ENCODE measurements at places on chromosomes 1 and 21. TPM values are rescaled to one million over a fixed set of nuclear protein-coding genes. Genes with fewer than 3 reads are reported as not detected.

The F13B gene
- not detected for total RNA-seq

The PGLYRP4 gene
- total RNA-seq: not detected

The VWA5B1 gene
- 0.16 TPM for total RNA-seq

The LRRC8B gene
- 9.1 TPM for total RNA-seq

The TSSK3 gene
- 1.0 TPM for total RNA-seq

The UBXN10 gene
- 1.6 TPM for total RNA-seq

The CR1L gene
- total RNA-seq: not detected

The CFAP74 gene
- not detected for total RNA-seq

The PBX1 gene
- total RNA-seq: 91.0 TPM

The HMCN1 gene
- total RNA-seq: 4.8 TPM

- no peak for DNase-seq
Measured at GRCh38 chr21:44005593-44005992, 6.5 kb upstream of the TRAPPC10 start.

DNA sequence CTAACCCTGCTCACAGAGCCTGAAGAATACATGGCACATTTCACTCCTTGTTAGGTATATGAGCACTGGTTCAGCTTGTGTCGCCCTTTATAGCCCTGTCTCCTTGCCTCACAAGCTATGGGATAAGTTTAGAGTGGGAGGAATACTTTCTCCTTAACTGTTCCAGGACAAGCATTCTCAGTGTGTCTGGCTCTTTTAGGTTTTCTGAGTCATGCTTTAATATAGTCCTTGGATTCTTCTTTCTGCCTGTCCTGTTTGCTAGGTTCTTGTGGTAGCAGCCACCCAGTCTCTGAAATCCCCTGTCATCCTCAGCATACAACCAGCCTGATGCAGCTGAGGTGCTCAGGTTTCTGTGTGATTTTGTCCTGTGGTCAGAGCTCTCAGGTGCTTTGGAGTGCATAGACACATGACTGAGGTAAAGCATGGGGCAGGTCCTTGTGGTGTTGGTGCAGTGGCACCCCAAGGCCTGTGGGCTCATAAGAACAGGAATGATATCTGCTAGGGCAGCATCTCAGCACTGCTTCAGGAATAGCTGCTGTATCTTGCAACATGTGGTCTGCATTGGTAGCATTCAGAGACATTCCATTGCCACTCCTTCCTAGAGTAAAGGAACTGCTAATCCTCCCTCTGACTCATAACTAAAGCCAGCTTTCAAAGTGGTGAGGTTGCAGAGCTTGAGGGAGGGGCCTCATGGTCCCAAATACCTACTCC lies 14.2 kb upstream of the CASQ2 start:
- no peak for DNase-seq

GRCh38 chr1:228217551-228218344 lies 9.9 kb downstream of the OBSCN start:
- DNase-seq: no peak

DNA sequence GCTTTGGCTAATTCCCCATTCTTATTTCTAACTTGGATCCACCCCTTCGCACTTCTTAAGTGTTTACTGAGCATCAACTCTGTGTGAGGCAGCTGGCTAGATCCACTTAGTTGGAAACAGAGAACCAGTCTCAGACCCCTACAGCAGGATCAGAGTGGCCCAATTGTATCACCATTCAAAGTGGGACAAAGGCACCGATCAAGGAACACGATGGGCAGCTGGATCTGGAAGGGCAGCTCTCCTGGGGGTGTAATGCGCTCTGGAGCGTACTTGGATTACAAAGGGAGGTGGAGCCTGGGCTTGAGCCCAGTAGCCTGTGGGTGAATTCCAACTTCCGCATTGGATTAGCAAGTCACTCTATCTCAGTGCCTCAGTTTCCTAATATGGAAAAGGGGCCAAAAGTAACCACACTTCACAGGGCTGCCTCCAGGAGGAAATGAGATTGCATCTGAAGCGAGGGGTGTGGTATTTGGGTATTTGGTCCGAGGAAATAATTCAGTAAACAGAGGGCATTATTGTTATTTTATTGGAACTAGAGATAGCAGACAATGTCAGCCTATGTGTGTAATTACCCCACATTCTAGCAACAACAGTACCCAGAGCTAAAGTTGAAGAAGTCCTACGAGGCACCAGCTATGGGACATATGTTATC lies 11.9 kb downstream of the ECE1 start:
- no peak for DNase-seq

- DNase-seq: no peak
Measured at GRCh38 chr1:115188680-115189395, 99.5 kb upstream of the TSPAN2 start.

DNA sequence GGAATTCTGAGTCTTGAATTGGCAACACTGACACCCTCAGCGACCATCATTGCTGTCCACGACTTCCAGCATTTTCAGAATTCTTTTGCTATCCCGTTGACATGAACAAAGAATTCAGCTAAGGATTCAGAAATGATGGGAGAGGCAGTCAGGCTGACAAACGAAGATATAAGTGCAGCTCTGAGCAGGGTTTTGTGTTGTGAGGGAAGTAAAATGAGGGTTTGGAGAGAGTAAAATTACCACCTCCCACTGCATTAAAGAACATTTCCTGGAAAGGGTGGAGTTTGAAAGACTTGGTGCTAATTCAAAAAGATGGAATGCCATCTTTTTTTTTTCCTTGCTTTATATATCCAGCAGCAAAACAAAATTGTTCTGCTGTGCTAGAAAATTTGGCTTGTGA lies 4.9 kb upstream of the ELK4 start:
- no peak for DNase-seq

DNA sequence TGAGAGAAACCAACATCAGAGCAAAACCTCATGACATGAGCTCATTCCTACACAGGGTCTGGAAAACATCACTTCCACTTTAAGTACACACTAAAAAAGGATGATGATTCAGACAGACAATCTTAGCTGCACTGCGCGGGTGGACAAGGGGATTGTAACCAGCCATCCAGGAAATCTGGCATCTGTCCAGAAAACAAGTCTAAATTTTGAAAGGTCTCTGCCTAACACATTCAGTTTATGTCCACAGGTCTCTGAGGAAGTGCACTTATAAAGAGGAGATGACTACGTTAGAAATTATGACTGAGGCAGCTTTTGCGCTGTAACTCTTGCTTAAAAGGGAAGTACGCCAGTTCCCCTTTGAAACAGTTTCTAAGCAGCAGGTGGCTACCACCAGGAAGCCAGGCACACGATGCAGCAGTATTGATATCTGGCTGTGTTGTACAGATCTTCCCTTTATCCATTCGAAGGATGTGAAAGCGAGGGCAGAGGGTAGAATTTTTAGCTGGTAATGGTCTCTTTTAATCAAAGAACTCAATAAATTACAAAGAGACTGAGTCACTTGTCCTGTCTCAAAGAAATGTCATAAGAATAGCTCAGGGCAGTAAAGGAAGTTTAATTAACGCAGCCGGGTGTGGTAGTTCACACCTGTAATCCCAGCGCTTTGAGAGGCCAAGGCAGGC lies 128.0 kb downstream of the SETD4 start:
- DNase-seq: no peak

- DNase-seq: no peak
Measured at GRCh38 chr1:29878501-29878900, 642.2 kb downstream of the PTPRU start.

DNA sequence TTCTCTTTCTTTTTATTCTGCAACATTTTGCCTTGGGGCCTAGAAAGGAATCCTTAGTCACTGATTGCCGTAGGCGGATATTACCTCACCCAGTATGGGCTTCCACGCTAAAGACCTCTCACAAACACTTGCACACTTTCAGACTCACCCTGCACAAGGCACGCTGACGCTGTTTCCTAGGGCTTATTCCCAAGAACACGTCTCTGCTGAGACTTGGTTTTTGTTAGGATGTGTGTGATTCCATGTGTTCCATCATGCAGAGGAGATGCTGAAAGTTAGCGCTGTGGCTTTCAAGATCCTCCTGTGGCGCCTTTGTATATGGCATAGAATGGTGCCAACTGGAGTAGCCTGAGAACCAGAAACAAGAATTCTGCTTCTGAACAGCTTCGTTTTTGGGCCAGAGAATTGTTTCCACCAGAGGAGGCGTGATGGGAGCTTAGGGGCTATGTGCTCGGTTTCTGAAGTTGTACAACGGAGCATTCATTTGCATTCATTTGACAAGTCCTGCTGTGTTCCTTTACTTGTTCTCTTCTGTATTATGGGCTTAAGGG lies 297.0 kb downstream of the DISC1 start:
- DNase-seq: no peak

GRCh38 chr21:31553461-31553860 lies 106.0 kb upstream of the SOD1 start:
- no peak for DNase-seq

DNA sequence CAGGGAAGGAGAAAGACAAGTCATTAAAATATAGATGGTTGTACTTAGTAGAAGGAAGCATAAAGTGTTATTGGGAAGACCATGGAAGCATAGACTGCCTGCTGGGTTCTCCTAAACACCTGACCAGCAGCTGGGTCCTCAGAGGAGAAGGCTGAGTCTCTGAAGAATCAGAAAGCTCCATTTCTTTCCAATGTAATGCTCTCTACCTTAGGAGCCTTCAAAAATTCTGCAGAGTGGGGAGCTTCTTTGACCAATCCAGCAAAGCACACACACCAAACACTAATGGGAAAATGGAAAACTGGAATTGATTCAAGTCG lies 21.1 kb upstream of the BCL10 start:
- no peak for DNase-seq

Data from pancreas (tissue), 10 donors.